ENCODE measurements at places on chromosomes 7 and 10. TPM values are rescaled to one million over a fixed set of nuclear protein-coding genes. Genes with fewer than 3 reads are reported as not detected.

Gene BAG3
- 26.9 TPM for total RNA-seq

Gene PTPN20
- not detected for total RNA-seq

Gene ADARB2
- total RNA-seq: not detected

Gene PLAU
- 169 TPM for total RNA-seq

Gene CYREN
- total RNA-seq: 30.5 TPM

Gene UNCX
- total RNA-seq: not detected

Gene ZNF32
- total RNA-seq: 72.7 TPM

Gene C10orf53
- not detected for total RNA-seq

Gene CHRM2
- not detected for total RNA-seq
